ENCODE measurements at places on chromosomes 4 and X.

DNA sequence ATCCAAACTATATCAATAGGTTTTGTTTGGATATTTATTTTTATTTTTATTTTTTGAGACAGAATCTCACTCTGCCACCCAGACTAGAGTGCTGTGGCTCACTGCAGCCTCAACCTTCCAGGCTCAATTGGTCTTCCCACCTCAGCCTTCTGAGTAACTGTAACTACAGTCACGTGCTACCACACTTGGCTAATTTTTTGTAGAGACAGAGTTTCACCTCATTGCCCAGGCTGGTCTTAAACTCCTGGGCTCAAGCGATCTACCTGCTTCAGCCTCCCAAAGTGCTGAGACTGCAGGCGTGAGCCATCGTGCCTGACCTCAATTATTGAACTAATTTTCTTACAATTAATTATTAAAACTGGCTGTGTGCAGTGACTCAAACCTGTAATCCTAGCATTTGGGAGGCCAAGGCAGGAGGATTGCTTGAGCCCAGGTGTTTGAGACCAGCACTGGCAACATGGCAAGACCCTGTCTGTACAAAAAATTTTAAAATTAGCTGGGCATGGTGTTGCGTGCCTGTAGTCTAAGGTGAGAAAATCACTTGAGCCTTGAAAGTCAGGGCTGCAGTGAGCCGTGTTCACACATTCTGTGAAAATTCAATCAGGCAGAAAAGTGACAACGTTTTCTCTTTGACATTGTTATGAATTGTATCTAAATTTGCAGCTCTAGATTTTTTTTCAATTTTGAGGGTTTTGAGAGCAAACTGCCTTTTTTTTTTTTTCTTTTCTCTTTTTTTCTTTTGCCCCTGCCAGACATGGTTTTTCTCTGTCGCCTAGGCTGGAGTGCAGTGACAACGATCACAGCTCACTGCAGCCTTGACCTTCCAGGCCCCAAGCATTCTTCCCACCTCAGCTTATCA is 66.0 kb downstream of the UBE2K start:
- no peak for DNase-seq

DNA sequence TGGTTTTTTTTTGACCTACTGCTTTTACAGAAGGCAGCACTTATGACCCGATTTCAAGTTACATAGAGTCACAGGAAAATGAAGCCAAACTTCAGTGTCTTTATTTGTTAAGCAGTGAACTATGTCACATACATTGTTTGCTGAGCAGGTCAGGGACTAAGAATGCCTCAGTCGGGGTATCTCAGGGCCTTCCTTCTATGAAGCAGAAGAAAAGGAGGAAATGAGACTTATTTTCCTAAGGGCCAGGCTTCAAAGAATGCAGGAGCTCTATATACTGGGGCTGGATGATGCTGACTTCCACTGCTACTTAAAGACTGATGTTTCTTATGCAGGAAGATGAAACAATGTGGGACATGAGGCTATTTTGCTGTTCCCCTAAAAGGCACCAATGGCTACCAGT is 558.4 kb upstream of the IGFBP7 start:
- no peak for DNase-seq

DNA sequence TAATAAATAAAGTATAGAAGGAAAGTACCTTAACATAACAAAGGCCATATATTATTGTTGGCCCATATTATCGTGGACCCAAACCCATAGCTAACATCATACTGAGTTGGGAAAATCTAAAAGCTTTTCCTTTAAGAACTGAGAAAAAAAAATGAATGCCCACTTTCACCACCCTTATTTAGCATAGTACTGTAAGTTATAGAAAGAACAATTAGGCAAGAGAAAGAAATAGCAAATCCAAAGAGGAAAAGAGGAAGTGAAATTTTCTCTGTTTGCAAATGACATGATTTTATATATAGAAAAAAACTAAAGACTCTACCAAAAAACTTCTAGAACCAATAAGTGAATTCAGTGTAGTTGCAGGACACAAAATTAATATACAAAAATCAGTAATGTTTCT is 1854.6 kb downstream of the PCDH7 start:
- no peak for DNase-seq

GRCh38 chr4:76722838-76723237 is 175.1 kb downstream of the SOWAHB start:
- no peak for DNase-seq

GRCh38 chr4:70651864-70652506 is 14.3 kb downstream of the JCHAIN start:
- no peak for DNase-seq

DNA sequence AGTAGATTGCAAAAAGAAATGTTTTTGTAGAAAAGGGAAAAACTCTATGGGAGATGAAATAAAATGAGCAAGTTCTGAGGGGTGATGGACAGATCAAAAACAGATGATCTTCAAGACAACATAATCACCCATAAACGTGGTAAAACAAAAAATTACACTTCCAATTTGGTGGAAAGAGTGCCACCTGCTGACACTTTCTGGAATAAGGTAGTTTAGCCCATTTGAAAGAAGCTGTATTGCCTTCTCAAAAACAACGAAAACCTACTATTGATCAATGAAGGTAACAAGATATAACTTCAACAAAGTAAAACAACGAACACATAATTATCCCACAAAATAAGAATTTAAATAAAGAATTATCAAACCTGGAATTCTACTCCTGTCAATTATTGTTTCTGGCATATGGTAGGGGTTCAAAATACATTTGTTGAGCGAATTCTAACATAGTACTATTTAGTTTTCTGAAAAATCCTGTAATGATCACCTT is 2.5 kb downstream of the COQ2 start:
- DNase-seq: no peak

GRCh38 chrX:140504371-140505324 is at the start of gene SOX3:
TSS of gene SOX3 (minus strand) at chrX:140505069. CDS start at chrX:140505060, 9 bp downstream.
- no peak for DNase-seq

- DNase-seq: no peak
Observed at GRCh38 chrX:108359806-108360602, 78.2 kb downstream of the COL4A6 start.

DNA sequence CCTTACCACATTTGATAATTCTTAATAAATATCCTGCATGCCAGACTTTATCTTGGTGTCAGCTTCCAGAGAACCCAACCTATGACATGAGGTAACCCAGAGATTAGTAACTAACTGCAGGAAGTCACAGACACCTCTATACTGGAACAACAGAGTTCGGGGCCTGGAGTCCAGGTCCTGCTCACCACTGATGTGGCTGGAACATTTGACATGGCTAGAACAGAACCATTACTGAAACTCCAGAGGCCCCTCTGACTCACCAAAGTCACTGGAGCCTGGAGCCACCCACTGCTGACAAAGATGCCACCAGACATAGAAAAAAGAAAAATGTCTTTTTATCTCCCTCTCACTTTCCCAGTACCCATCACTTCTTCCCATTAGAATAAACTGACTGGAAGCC is 403.7 kb downstream of the MID1IP1 start:
- DNase-seq: no peak

GRCh38 chrX:13703589-13703988 is 14.7 kb downstream of the RAB9A start:
- no peak for DNase-seq

DNA sequence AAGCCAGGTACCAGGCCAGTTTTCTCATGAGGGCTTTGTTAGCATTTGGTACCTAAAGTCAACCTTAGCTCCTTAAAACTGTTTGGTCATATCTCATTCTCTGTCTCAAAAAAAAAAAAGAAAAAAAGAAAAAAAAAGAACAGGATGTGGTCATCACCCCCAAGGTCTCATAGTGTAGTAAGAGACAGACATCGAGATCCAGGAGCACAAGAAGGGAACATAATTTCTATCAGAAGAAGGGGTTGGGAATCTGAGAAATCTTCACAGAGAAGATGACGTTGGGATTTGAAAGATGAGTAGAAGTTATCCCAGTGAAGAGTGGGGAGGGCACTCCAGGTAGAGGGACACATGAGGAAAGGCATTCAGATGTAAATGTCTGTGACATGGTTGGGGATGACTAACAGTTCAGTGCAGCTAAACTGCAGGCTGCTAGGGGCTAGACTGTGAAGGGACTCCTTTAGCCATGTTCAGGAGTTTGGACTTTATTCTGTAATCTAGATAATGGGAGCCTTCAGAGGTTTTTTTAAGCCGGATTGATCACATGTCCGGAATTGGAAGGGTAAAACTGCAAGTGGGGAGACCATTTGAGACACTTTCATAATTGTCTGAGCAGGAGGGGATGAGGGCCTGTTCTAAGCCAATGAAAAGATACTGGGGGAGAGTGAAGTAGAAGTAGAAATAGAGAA is 26.9 kb upstream of the GJB1 start:
- DNase-seq: no peak

DNA sequence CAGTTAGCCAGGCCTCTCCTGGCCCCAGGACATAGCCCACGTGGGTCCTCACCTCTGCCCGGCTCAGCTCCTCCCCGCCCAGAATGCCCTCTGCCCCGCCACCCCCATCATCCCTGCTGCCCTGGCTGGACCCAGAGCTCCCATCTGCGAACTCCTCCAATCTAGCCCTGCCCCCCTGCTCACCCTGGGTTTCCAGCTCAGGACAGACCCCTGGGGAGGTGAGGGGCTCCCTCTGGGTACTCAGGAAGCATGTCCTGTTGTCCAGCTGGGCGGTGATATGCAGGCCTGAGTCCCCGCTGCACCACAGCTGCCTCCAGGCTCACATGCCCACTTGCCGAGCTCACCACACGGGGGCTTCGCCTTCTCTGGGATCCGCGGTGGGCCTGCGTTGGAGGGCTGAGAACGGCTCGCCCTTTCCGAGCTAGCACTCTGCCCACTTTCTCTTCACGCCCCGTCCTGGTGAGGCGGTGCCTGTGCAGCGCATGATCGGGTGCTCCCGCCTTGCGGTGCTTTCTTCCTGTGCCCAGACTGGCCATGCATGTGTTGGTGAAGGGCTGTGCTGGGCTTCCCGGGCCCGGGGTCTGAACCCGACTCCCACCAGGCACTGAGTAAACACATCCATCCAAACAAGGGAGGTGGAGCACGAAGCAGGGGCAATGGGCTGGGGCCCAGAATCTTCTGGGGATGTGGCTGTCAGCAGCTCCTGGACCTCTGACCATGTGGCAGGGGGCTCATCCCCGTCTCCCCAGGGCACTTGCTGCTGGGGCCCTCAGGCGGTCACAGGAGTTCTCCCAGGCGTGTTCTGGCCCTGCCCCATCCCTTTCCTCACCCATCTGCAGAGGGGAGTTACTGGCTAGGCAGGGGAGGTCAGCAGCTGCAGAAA is 74.3 kb downstream of the RGS12 start:
- DNase-seq: no peak

DNA sequence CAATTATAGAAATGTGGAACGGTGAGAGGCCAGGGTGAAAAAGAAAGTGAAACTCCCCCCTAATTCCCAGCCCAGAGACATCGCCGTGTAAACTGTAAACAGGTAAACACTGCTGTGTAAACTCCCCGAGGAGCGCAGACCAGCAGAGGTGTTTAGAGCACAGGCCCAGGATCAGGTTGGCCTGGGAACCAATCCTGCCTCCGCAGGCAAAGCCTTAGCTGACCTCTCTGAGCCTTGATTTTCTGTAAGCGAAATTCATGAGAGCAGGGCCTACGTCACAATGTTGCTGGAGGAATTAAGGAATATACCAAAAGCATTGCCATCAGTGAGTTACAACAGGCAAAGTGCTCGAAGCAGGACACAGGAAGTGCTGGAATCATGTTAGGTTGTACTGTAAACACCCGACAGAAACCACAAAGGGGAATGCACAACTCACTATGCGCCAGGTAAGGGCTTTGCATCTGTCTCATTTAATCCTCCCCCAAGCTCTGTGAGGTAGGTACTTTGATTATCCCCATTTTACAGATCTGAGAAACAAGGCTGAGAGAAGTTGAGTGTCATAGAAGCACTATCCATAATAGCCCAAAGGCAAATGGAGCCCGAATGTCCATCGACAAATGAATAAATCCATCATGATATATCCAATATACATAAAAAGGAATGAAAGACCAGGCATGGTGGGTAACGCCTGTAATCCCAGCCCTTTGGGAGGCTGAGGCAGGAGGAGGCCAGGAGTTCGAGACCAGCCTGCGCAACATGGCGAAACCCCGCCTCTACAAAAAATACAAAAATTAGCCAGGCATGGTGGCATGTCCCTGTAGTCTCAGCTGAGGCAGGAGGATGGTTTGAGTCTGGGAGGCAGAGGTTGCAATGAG is 30.7 kb upstream of the KIAA0232 start:
- no peak for DNase-seq

GRCh38 chr4:137641544-137641943 is 109.2 kb upstream of the PCDH18 start:
- DNase-seq: peak; percentile 7

GRCh38 chrX:115018944-115019343 is 1.5 kb upstream of the IL13RA2 start:
- DNase-seq: no peak

GRCh38 chrX:149631234-149632165 is at the start of gene TMEM185A:
TSS of gene TMEM185A (minus strand) at chrX:149631792. CDS start at chrX:149631580, 212 bp downstream.
- no peak for DNase-seq

GRCh38 chr4:142353149-142353738 is 492.9 kb downstream of the INPP4B start:
- DNase-seq: no peak

DNA sequence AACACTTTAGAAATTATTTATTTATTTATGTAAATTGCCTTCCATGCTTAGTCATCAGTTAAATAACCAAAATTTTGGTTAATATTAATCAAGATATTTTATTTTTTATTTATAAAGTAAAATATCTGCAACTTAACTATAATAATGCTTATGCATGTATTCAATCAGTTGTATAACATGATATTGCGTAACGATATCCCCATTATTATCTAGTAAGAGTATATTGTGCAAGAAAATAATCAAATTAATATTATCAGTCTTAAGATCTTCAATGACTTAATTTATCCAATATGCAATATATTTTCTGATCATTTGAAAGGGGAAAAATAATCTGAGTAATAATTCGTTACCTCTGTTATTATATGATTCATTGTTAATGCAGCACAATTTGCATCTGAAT is 596.7 kb downstream of the GABRG1 start:
- no peak for DNase-seq

GRCh38 chrX:31708116-31708515 is 636.3 kb upstream of the FTHL17 start:
- DNase-seq: no peak

GRCh38 chr4:156247470-156247869 is 293.8 kb upstream of the CTSO start:
- DNase-seq: no peak

DNA sequence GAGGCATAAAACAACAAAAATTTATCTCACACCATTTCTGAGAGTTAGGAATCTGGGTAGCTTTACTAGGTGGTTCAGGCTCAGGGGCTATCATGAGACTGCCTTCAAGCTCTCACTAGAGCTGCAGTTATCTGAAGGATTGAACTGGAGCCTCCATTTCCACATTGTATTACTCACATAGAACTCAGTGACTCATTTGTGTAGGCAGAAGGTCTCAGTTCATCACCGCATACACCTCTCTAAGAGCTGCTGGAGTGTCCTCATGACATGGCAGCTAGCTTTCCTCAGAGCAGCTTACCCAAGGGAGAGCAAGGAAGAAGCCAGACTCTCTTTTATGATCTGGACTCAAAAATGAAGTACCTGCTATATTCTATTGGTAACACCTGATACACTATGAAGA is 389.2 kb downstream of the IQCM start:
- DNase-seq: no peak
